Central memory CD4-positive, alpha-beta T cell (primary cell): ENCODE measurements at places on chromosomes 3 and 15.

DNA sequence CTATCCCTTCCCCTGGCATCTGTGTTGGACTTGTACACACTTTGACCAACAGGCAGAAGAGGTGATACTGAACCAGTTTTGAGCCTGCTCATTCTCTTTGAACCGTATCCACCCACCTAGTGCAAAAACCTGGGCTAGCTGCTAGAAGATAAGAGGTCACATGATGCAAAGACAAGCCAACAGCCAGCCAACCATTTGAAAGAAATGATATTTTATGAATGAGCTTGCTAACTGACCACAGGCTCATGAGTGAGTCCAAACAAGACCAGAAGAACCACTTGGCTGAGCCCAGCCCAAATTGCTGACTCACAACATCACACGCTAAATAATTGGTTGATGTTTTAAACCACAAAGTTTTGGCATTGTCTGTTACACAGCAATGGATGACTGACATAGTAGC lies 74.0 kb upstream of the CTNNB1 start:
- no peak for DNase-seq

- DNase-seq = no peak
Measured at GRCh38 chr15:99095626-99096025, 9.3 kb upstream of the SYNM start.

- no peak for DNase-seq
Measured at GRCh38 chr15:101058735-101059134, 139.6 kb downstream of the LRRK1 start.

DNA sequence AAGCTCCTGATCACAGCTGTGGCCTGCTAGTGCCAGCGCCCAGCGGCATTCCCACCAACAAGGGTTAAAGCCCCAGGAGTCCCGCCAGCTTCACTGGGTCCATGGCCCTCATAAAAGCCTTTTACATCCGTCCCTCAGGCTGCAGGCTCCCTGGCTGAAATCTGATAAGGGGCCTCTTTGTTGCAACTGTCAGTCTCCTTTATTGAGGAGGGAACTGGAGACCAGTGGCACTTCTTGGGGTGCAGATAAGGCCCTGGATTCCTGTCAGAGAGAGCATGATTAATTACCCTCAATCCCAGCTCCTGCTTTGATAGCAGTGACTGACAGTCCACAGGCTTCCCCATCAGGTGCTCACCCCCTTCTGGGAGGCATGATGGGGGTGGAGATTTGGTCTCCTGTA lies 30.9 kb upstream of the CLK3 start:
- no peak for DNase-seq

DNA sequence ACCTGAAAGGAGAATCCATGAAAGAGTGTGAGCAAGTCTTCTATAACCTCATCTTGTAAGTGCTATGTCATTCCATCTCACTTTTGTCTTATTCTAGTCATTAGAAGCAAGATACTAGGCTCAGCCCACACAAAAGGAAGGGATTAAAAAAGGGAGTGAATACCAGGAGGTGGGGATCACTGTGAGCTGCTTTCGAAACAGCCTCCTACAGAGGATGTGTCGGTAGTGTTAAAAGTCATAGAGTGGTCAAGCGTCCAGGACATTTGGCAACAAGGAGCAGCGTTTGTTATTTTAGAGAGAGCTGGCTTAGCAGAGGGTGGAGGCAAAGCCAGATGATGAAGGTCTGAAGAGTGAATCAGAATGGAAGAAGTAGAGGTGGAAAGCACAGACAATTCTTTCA lies 11.7 kb upstream of the ZNF148 start:
- no peak for DNase-seq

DNA sequence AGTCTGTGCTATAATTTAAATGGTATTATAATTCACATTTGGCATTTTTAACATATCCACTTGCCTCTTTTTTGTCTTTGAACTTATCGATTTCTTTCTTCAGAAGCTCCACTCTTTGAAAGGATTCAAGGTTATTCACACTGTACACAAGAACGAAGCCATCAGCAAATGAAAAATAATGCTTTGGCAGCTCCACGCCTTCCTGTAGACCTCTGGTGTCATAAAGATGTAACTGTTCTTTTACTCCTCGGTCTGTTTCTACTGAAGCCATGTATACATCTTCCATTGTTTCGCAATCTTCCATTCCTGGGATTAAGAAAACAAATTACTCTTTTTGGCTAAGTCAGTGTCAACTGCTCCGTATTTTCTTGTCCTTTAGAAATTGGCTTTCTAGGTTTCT lies 16.0 kb downstream of the NKIRAS1 start:
- DNase-seq = no peak

DNA sequence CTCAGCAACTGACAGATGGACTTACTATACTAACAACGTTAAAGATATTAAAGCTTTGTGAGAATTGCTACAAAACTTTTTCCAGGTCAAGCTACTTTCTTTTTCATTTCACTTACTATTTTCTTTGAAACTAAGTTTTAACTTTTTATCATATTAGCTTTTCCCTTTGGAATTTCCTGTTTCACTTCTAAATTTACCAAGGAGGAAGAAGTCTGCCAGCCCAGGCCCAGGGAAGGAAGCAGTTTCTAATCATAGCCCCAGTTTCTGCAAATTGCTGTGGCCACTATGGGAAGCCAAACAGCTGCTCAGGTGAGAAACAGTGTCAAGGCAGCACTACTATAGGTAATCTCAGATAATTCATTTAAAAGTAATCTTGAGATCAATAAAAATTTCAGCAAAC lies 18.4 kb downstream of the CYFIP1 start:
- no peak for DNase-seq
